ENCODE measurements at places on chromosomes 5 and 9.
A peak's percentile ranks its signal among the peaks of the same experiment; 100 is the strongest.

GRCh38 chr9:5999443-6000101 lies 15.9 kb downstream of the RANBP6 start:
- H3K27ac ChIP-seq: no peak overlapping the region
- H3K27me3 ChIP-seq: no peaks in the 10 kb centered on the region
- peaks cover 48% of the 10 kb centered on the region for H3K4me1 ChIP-seq

DNA sequence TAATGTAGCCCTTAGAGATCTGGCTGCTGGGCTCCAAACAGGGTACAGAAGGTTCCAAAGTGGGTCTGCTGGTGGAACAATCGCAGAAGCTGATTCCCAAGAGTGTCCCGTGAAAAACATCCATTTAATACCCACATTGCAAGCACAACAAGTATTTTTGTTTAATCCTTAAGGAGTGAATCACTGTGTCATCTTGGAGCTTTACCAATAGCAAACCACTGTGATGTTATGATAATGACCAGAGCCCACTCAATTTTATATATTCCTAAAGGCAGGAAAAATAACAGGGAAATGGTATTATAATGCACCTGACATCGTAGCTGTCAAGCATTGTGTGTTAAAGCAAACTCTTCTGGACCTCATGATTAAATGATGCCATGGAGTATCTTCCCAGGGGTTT lies 291.9 kb downstream of the FBXL7 start:
- H3K27ac ChIP-seq: no peak overlapping the region
- H3K27me3 ChIP-seq: no peaks in the 10 kb centered on the region
- no peaks in the 10 kb centered on the region for H3K36me3 ChIP-seq
- no peak overlapping the region for H3K4me3 ChIP-seq

GRCh38 chr5:34475249-34475966 lies 180.7 kb upstream of the RAI14 start:
- H3K4me3 ChIP-seq: no peak overlapping the region
- peaks cover 2% of the 10 kb centered on the region for H3K27me3 ChIP-seq
- H3K4me1 ChIP-seq: no peaks in the 10 kb centered on the region
- H3K27ac ChIP-seq: no peak overlapping the region
- H3K36me3 ChIP-seq: no peaks in the 10 kb centered on the region

GRCh38 chr5:40680741-40681362 lies 1.1 kb downstream of the PTGER4 start:
- peak overlapping the region; percentile 99 for H3K27ac ChIP-seq
- H3K4me1 ChIP-seq: peaks cover 63% of the 10 kb centered on the region
- peak overlapping the region; percentile 99 for H3K4me3 ChIP-seq
- no peak for DNase-seq
- peaks cover 53% of the 10 kb centered on the region for H3K36me3 ChIP-seq

- H3K36me3 ChIP-seq: no peaks in the 10 kb centered on the region
- no peak overlapping the region for H3K4me3 ChIP-seq
- no peak for DNase-seq
- H3K4me1 ChIP-seq: peaks cover 11% of the 10 kb centered on the region
- H3K27me3 ChIP-seq: peaks cover 6% of the 10 kb centered on the region
Observed at GRCh38 chr5:78751872-78752271, 103.3 kb upstream of the LHFPL2 start.

DNA sequence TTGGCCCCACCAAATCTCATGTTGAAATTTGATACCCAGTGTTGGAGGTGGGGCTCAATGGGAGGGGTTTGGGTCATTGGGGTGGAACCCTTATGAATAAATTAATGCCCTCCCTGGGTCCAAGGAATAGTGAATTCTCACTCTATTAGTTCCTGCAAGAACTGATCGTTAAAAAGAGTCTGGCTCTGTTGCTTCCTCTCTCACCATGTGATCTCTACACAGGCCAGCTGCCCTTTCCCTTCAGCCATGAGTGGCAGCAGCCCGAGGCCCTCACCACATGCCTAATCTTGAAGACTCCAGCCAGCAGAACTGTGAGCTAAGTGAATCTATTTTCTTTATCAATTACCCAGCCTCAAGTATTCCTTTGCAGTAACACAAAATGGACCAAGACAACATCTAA lies 106.0 kb downstream of the CAAP1 start:
- H3K4me1 ChIP-seq: no peaks in the 10 kb centered on the region
- no peak overlapping the region for H3K27ac ChIP-seq
- peaks cover 2% of the 10 kb centered on the region for H3K27me3 ChIP-seq
- no peak for DNase-seq
- no peak overlapping the region for H3K4me3 ChIP-seq

GRCh38 chr5:115583474-115583873 lies 18.8 kb downstream of the TICAM2 start:
- no peak overlapping the region for H3K4me3 ChIP-seq
- no peak for DNase-seq

- peak within 1 kb of the TSS; percentile 26 for H3K4me3 ChIP-seq
- no peaks in the 10 kb centered on the region for H3K4me1 ChIP-seq
- DNase-seq: no peak
- H3K27ac ChIP-seq: no peak within 1 kb of the TSS
- H3K27me3 ChIP-seq: peaks cover 18% of the 10 kb centered on the region
Observed at GRCh38 chr5:9545992-9546851, at the start of gene SEMA5A. Gene SEMA5A (minus strand): TSS chr5:9546075. CDS start chr5:9379946, 166,129 bp downstream.

- DNase-seq: no peak
- H3K4me3 ChIP-seq: no peak within 1 kb of the TSS
- no peaks in the 10 kb centered on the region for H3K4me1 ChIP-seq
- H3K36me3 ChIP-seq: no peaks in the 10 kb centered on the region
- H3K27me3 ChIP-seq: peaks cover 9% of the 10 kb centered on the region
- no peak within 1 kb of the TSS for H3K27ac ChIP-seq
Observed at GRCh38 chr9:94554439-94555331, at the start of gene PCAT7. Gene PCAT7 (plus strand): TSS chr9:94555083.

DNA sequence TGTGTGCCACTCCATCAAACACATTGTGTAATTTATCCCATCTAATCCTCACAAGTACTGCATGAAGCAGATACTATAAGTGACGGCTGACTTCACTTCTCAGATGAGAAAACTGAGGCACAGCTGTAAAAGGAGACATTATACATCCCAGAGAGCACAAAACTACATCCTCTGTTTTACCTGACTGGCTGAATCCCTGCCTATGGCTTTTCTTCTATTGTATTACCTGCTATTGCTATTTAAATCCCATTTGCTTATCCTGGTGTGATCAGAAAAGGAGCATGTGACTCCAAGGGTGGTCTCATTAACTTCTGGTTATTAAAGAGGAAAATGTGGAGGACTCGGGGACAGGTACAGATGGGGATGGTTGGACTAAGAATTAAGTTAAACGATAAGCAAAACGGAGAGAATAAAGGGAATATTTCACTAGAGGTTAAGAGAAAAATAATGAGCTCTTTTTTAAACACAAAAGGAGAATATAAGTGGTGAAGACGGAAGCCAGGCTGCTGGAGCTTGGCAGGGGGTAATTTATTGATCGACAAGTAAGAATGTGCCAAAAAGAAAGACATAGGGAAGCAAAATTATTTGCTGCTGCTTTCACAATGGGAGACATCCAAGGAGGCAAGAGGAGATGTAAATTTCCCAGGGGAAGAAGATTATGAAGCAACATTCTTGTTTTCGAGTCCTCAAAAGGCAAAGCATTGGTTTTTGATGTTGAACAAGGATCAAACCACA lies 155.7 kb upstream of the GPR151 start:
- H3K27ac ChIP-seq: no peak overlapping the region
- H3K36me3 ChIP-seq: no peaks in the 10 kb centered on the region
- H3K4me3 ChIP-seq: no peak overlapping the region
- no peaks in the 10 kb centered on the region for H3K4me1 ChIP-seq

GRCh38 chr5:125835293-125836172 lies 587.7 kb upstream of the GRAMD2B start:
- H3K27ac ChIP-seq: no peak overlapping the region
- H3K4me3 ChIP-seq: no peak overlapping the region
- no peaks in the 10 kb centered on the region for H3K36me3 ChIP-seq
- DNase-seq: no peak
- H3K4me1 ChIP-seq: no peaks in the 10 kb centered on the region
- H3K27me3 ChIP-seq: no peaks in the 10 kb centered on the region

DNA sequence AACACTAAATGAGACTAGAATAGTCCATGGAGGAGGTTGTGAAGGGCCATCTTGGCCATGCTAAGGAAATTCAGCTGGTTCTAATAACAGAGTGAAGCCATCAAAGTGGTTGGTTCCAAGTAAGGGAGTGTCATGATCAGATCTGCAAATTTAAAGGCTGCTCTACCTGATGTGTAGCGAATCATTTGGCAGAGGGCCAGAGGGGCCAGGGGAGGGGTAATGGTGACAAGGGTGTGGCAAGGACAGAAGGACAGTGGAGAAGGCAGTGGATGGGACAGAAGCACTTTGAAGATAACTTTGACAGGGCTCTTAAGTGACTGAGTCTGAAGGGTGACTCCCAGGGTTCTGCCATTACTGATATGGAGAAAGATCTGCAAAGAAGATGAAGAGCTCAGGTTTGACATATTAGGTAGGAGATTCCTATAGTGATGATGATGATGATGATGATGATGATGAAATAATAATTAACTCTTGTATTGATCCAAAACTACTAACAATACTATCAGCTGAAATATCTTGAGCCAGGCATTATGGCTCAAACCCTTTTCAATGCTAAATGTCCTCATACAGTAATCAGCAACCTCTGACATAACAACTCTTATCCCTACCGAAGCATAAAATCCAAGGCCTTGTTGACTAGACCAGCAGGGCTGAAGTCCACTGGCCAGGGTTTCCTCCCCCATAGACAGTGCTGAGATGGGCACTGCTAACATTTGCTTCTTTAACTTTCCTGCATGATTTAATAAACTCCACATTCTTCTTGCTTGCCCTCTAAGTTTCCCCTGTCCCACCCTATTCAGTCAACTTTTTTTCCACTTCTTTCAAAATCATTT lies 20.0 kb downstream of the KIAA1191 start:
- no peak overlapping the region for H3K4me3 ChIP-seq
- DNase-seq: no peak
- H3K27me3 ChIP-seq: no peaks in the 10 kb centered on the region
- no peaks in the 10 kb centered on the region for H3K4me1 ChIP-seq
- H3K36me3 ChIP-seq: peaks cover 12% of the 10 kb centered on the region
- H3K27ac ChIP-seq: no peak overlapping the region

- no peak overlapping the region for H3K4me3 ChIP-seq
- H3K36me3 ChIP-seq: no peaks in the 10 kb centered on the region
- DNase-seq: no peak
- H3K27me3 ChIP-seq: peaks cover 2% of the 10 kb centered on the region
- no peaks in the 10 kb centered on the region for H3K4me1 ChIP-seq
- H3K27ac ChIP-seq: no peak overlapping the region
Observed at GRCh38 chr5:122419142-122419894, 107.3 kb downstream of the SNCAIP start.

DNA sequence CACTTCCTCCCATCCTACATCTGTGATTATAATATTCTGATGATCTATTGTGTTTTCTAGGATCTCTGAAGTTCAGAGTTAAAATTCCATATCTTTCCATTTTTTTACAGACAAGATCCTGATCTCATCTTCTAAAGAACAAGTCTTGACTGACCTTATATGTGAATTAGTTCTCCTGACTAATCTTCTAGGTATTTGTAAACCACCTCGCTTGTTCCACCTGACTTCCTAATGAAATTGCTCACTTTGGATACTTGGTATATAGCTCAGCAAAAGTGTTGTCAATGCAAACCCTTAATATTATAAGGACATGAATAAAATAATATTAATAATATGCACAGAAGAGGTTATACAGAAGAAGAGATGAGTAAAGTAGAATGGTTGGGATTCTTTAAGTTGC lies 68.2 kb upstream of the NR4A3 start:
- H3K36me3 ChIP-seq: no peaks in the 10 kb centered on the region
- no peak for DNase-seq
- no peak overlapping the region for H3K4me3 ChIP-seq
- no peak overlapping the region for H3K27ac ChIP-seq
- H3K4me1 ChIP-seq: no peaks in the 10 kb centered on the region

- H3K27ac ChIP-seq: no peak overlapping the region
- H3K27me3 ChIP-seq: no peaks in the 10 kb centered on the region
- DNase-seq: no peak
- no peaks in the 10 kb centered on the region for H3K4me1 ChIP-seq
Observed at GRCh38 chr9:101832486-101832885, 94.0 kb upstream of the GRIN3A start.

GRCh38 chr5:116908537-116908936 lies 333.9 kb upstream of the SEMA6A start:
- H3K27ac ChIP-seq: no peak overlapping the region
- H3K4me1 ChIP-seq: no peaks in the 10 kb centered on the region
- no peaks in the 10 kb centered on the region for H3K36me3 ChIP-seq
- H3K27me3 ChIP-seq: no peaks in the 10 kb centered on the region
- DNase-seq: no peak
- H3K4me3 ChIP-seq: no peak overlapping the region

DNA sequence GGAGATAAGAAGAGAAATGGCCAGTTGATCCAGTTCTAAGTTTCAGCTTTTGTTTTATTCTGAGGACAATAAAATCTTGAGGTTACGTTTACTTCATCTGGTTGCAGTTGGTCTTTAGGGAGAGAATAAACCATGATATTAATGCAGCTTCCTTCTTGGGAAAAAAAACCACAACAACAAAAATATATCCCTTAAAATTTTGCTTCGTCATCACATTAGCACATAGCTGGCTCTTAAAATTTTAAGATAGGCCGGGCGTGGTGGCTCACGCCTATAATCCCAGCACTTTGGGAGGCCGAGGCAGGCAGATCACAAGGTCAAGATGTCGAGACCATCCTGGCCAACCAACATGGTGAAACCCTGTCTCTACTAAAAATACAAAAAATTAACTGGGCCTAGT lies 86.4 kb downstream of the EQTN start:
- no peaks in the 10 kb centered on the region for H3K36me3 ChIP-seq
- no peak for DNase-seq
- no peaks in the 10 kb centered on the region for H3K4me1 ChIP-seq

DNA sequence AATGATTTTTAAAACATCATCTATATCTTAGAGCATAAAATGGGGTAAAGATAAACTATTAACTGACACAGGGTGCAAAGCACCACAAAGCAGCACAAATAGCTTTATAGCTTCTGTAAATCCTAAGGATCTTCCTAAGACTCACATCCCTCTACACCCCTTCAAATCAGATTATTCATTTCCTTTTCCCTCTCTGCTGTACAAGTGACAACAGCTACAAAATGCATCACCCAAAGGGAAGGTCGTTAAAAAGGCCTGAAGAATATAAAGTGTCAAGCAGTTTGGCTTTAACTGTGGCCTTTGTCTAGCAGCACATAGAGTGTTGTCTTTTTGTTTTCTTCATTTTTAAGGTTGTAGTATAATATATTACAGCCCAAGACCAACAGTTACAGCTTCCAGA lies 422.1 kb downstream of the PDE4D start:
- no peaks in the 10 kb centered on the region for H3K4me1 ChIP-seq
- peaks cover 7% of the 10 kb centered on the region for H3K27me3 ChIP-seq
- no peak overlapping the region for H3K4me3 ChIP-seq
- no peak overlapping the region for H3K27ac ChIP-seq
- H3K36me3 ChIP-seq: no peaks in the 10 kb centered on the region
- DNase-seq: no peak

GRCh38 chr5:32531885-32532520 lies 53.4 kb upstream of the SUB1 start:
- no peaks in the 10 kb centered on the region for H3K27me3 ChIP-seq
- peak; percentile 66 for DNase-seq
- peaks cover 62% of the 10 kb centered on the region for H3K4me1 ChIP-seq
- peaks cover 8% of the 10 kb centered on the region for H3K36me3 ChIP-seq
- peak overlapping the region; percentile 91 for H3K4me3 ChIP-seq
- H3K27ac ChIP-seq: peak overlapping the region; percentile 98

GRCh38 chr5:168850683-168851082 lies 271.5 kb upstream of the PANK3 start:
- H3K27me3 ChIP-seq: peaks cover 14% of the 10 kb centered on the region
- H3K4me1 ChIP-seq: peaks cover 20% of the 10 kb centered on the region
- no peak overlapping the region for H3K27ac ChIP-seq
- no peak for DNase-seq

GRCh38 chr9:10268531-10269485 lies 344.0 kb downstream of the PTPRD start:
- no peaks in the 10 kb centered on the region for H3K36me3 ChIP-seq
- no peaks in the 10 kb centered on the region for H3K27me3 ChIP-seq
- no peak for DNase-seq
- no peak overlapping the region for H3K27ac ChIP-seq
- H3K4me3 ChIP-seq: no peak overlapping the region
- H3K4me1 ChIP-seq: no peaks in the 10 kb centered on the region

Measured in activated T-helper 1 cell treated with anti-CD3 and anti-CD28 coated beads, Interleukin-12 subunit alpha, Interleukin-12 subunit beta, Interleukin-2, Interleukin-4 antibody, amounts not matched to agents 30 ng/mL and 10 ng/mL and 1 ng/mL, durations not matched to agents 14 hours and 24 hours and 36 hours (primary cell).